ENCODE measurements at places on chromosomes 3 and 15.

GRCh38 chr3:143450632-143451031, 331.1 kb downstream of the CHST2 start:
- H3K36me3 ChIP-seq = no peaks in the 10 kb centered on the region
- H3K27ac ChIP-seq = no peak overlapping the region
- H3K4me3 ChIP-seq = no peak overlapping the region

DNA sequence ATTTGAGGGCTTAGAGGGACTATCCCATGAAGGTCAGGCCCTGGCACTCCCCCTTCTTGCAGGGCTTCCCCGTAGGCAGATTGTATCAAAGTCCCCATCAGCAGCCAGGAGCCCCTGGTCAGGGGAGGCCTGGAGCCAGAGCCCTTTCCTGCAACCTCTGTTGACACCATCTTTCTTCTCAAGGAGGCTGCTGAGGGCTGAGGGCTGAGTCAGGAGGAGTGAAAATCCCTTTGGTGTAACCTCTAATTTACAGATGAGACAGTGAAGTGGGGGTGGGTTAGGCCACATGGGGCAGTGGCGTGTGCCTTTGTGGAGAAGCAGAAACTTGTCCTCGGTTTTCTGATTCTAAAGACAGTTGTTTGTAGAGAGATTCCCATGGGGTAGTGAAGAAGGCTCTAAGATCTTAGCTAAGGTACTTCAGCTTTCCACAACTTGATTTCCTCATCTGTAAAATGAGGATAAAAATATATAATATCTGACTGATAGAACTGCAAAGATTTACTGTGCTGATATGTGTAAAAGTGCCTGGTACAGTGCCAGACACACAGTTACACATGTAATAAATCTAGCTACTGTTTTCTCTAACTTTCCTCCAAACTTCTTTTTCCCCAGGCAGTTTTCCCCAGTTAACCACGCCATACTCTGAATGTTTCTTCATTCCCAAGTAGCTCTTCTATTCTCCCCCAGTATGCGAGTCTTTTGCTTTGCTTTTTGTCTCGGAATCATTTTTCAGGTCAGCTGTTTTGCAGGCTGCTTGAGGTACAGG, 249.4 kb upstream of the TPM1 start:
- H3K4me3 ChIP-seq = no peak overlapping the region
- peak overlapping the region; percentile 8 for H3K27ac ChIP-seq
- H3K4me1 ChIP-seq = peaks cover 46% of the 10 kb centered on the region
- H3K36me3 ChIP-seq = peaks cover 29% of the 10 kb centered on the region

GRCh38 chr3:160685144-160685766, 8.3 kb downstream of the ARL14 start:
- no peaks in the 10 kb centered on the region for H3K4me1 ChIP-seq
- H3K27me3 ChIP-seq = no peaks in the 10 kb centered on the region
- H3K27ac ChIP-seq = no peak overlapping the region
- H3K36me3 ChIP-seq = no peaks in the 10 kb centered on the region
- no peak for DNase-seq
- no peak overlapping the region for H3K4me3 ChIP-seq

DNA sequence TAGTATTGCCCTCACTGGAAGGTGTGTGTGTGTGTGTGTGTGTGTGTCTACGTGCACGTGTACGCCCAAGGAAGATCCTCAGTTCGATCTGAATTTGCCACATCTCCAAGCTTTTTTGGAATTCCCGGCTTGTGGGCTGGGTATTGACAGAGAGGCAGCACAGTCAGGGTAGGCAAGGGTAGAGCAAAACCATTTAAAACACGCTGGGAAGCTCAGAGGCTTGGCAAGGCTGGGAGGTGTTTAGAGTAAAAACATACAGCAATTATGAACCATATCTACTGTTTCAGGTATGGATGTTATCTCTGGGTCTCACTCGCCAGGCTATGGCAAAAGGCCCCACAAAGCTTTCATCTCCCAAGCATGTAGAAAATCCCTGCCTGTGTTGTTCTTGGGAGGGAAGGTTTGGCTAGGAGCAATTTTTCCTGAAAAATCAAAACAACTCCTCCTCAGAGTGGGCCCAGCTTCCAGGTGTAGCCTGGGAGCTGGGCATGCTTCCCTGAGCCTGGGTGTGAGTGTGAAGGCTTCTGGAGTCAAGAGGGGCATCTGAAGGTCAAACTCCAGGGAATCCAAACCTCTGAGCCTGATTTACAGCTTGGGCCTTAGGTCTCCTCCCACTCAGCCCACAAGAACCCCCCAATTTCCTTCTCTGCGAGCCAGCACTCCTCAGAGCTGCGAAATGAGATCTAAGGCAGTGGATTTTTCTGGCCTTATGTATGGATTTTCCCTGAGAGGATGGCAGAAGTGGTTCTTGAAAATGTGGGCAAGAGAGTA, 244.8 kb upstream of the TPRG1 start:
- no peak for DNase-seq
- peaks cover 11% of the 10 kb centered on the region for H3K4me1 ChIP-seq
- no peaks in the 10 kb centered on the region for H3K36me3 ChIP-seq
- no peak overlapping the region for H3K27ac ChIP-seq
- H3K4me3 ChIP-seq = no peak overlapping the region
- no peaks in the 10 kb centered on the region for H3K27me3 ChIP-seq

GRCh38 chr3:36954452-36955134, 9.7 kb upstream of the TRANK1 start:
- H3K27ac ChIP-seq = no peak overlapping the region
- H3K36me3 ChIP-seq = no peaks in the 10 kb centered on the region
- no peaks in the 10 kb centered on the region for H3K27me3 ChIP-seq
- DNase-seq = no peak
- H3K4me3 ChIP-seq = no peak overlapping the region
